Esophagus mucosa (tissue), 1 donor: ENCODE measurements at places on chromosomes 16 and 17. TPM values are rescaled to one million over a fixed set of nuclear protein-coding genes. Genes with fewer than 3 reads are reported as not detected.

DNA sequence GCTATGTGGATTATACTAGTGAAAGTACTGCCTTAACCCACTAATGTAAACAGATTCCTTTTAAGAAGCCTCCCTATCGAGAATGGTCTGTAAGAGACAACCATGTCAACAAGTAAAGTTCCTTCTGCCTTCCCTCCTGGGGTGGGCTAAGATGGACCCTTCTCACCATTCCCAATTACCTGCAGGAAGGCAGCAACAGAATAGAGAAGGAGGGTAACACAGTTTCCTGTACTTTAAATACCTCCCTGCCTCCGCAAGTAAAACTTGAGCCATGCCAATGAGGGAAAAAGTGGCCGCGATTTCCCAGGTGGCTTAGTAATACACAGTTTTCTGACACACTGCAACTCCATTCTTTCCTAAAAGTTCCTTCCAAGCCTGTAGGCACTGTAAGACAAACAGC lies 45.2 kb downstream of the TOX3 start:
- no peak for ATAC-seq

- no peak for ATAC-seq
Observed at GRCh38 chr16:1377406-1378010, 25.8 kb downstream of the GNPTG start.

DNA sequence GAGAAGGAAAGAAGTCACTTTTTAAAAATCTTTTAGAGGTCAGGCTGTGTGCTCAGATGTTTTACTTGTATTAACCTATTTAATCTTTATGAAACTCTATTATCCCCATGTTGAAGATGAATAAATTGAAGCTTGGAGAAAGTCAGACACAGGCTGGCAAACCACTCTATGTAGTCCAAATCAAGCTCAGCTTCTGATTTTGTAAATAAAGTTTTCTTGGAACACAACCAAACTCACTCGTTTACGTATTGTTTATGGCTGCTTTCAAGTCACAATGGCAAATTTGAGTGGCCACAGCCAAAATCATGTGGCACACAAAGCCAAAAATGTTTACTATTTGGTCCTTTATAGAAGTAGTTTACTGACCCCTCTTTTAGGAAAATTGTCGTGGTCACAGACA lies 596.0 kb upstream of the CDH11 start:
- ATAC-seq, result no peak

DNA sequence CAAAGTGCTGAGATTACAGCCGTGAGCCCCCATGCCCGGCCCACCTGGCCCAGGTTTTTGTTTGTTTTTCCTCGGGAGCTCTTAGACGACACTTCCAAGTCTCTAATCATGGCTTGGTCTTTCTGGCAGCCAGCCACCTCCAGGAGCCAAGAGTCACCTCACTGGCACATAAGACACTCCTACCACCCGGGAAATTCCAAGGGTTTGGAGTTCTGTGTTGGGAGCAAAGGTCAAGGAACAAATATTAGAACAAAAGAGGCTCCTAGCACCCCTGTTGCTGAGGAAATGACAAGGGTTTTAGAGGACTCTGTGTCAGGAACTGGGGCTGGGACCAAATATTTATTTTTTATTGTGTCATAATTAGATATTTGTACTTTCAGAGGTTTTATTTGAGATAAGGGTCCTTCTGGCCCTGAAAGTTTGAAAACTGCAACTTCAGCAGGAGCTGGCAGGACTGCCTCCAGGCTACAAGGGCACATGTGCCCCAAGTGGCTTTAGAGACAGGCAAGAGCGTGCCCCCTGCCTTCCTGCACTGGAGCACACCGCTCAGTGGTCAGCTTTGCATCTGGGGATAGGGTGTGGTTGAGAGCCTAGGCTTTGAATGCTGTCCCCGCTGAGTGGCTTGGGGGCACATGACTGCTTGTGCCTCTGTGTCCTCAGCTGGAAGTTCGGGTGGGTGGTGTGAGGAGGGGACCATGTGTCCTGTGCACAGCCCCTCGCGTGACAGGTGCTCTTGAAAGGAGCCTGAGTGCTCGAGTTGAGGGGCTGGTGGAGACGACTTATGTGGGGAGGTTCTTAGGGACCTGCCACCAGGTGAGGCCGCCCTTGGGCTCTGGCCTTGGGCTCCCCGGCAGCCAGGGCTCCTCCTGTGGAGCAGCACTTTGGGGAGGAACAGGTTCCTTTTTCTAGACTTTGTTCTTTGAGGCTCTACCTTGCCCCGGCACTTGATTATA lies 29.7 kb downstream of the MGRN1 start:
- ATAC-seq, result no peak

DNA sequence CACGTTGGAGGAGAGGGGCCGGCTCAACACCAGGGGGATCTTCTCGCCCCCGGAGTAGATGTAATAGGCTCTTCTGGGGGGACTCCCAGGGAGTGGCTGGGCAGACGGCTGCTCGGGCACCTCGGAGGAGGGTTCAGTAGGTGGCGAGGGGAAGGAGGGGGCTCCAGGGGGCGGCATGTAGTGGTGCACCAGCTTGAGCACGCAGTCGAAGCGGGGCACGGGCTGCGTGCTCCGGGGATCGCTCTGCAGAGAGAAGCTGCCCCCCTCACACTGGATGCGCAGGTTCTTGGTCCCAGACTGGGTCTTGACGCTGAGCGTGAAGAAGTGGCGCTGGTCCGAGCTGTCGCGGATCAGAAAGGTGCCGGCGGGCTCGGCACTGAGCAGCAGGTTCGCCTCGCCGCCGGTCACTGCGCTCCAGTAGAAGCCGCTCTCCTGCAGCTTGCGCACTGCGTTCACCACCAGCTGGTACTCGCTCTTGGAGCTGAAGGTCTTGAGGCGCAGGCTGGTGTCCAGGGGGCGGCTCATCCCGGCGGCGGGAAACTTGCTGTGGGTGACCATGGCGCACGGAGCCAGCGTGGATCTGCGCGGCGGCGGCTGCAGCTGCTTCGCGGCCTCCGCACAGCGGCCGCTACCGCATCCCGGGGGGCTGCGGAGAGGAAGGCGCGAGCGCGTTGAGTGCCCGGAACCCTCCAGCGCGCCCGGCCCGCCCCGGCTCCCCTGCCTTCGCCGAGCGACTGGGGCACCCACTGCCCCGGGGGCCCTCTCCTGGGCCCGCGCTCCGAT lies 1.1 kb downstream of the SOCS3 start:
- ATAC-seq, result no peak

DNA sequence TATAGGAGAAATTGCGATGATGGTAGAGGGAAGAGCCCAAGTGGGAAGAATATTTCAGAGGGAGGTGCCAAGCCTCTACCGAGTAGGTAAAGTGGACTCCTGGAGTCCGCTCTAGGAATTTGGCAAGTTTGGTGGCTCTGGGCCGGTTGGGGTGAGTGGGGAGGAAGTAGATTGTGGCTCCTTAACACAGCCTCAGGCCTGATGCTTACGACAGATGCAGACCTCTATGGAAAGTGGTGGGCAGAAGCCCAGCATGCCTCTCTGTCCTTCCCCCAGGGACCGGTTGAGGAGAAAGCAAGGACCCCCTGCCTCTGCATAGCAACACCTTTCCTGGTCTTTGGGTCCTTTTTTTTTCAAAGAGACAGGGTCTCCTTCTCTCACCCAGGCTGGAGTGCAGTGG lies 55.9 kb upstream of the SIAH1 start:
- no peak for ATAC-seq

DNA sequence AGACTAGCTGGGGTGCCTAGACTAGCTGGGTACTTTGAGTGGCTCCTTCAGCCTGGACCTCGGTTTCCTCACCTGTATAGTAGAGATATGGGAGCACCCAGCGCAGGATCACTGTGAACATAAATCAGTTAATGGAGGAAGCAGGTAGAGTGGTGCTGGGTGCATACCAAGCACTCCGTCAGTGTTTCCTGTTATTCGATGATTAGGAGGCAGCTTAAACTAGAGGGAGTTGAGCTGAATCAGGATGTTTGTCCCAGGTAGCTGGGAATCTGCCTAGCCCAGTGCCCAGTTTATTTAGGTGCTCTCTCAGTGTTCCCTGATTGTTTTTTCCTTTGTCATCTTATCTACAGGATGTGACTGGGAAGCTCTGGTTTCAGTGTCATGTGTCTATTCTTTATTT lies 8.4 kb upstream of the TMEM235 start:
- no peak for ATAC-seq

- ATAC-seq, result peak; percentile 1
Observed at GRCh38 chr16:90046971-90047713, 27.9 kb upstream of the DBNDD1 start.

DNA sequence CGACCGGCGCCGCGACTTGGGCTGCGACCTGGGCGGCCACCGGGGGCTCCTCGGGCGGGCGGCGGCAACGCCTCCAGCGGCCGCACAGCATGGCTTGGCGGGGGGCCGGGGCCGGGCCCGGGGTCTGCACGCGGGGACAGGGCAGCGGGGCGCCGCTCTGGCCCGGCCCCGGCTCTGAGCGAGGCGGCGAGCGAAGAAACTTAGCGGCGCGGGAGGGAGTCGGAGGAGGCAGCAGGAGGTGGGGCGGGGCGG lies at the start of gene PLCD3:
Gene PLCD3 (minus strand): TSS at position 196 of the 252 bp plus-strand sequence. CDS start 105 bp downstream, at position 91.
- ATAC-seq, result no peak

- ATAC-seq, result no peak
Observed at GRCh38 chr16:23974223-23974622, 138.4 kb downstream of the PRKCB start.

GRCh38 chr16:66928702-66929388 lies 3.5 kb upstream of the RRAD start:
- ATAC-seq, result peak; percentile 33

GRCh38 chr16:65064131-65064530 lies 57.7 kb downstream of the CDH11 start:
- ATAC-seq, result no peak

DNA sequence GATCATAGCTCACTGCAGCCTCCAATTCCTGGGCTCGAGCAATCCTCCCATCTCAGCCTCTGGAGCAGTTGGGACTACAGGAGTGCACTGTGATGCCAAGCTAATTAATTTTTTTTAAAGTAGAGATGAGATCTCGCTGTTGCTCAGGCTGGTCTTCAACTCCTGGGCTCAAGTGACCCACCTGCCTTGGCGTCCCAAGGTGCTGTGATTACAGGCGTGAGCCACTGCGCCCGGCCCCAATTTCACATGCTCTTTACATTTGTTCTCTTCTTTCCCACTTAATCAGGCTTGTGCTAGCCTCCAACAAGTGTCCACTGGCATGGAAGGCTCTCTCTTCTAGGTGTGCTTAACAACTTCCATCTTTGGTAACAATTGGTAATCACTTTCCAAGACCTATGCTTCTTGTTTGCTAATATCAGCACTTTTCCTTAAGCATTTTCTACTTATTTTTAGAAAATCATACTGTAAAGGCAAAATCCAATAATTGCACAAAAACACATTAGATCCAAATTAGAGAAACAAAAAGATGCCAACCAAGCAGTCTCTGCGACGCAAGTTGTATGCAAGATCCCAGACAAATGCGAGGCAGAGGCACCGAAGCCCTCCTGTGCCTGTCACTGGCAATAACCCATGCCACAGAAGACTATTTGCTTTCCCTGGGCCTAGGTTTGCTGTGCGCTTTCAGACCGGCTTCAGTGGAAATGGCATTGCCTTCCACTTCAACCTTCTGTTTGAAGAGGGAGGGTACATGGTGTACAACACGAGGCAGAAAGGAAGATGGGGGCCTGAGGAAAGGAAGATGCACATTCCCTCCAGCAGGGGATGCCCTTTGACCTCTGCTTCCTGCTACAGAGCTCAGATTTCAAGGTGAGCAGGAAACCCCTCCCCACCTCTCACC lies 52.6 kb downstream of the NOS2 start:
- no peak for ATAC-seq

GRCh38 chr16:31253642-31254045 lies 6.1 kb upstream of the ITGAM start:
- ATAC-seq, result peak; percentile 78

- ATAC-seq, result peak; percentile 9
Observed at GRCh38 chr17:80969030-80969673, 22.5 kb upstream of the CHMP6 start.

GRCh38 chr17:80060644-80061043 lies 24.2 kb downstream of the CCDC40 start:
- no peak for ATAC-seq

- no peak for ATAC-seq
Observed at GRCh38 chr17:2146132-2146871, 91.4 kb downstream of the HIC1 start.

- ATAC-seq, result no peak
Observed at GRCh38 chr17:1785930-1786329, 24.1 kb downstream of the SERPINF1 start.

- no peak for ATAC-seq
Observed at GRCh38 chr16:78281115-78281514, 181.7 kb downstream of the WWOX start.

DNA sequence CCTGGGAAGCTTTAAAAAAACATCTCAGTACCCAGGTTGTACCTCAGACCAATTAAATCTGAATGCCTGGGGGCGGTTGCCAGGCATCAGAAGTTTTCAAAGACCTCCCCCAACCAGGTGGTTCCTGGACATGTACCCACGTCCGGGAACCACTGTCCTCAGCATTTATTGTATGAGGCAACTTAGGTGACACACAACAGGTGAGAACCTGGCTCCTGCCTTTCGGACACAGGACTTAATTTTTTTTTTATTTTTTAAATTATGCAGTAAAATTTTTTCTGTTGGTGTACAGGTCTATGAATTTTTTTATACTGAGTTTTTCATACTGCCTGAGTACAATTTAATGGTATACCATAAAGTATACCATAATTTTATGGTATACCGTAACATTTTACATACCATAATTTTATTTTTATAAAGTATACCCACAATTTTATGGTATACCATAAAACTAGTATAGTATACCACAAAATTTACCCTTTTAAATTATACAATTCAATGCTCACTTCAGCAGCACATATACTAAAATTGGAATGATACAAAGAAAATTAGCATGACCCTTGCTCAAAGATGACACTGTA lies 38.7 kb upstream of the DHX8 start:
- ATAC-seq, result peak; percentile 57

GRCh38 chr17:30334421-30334820 lies 564 bp upstream of the TMIGD1 start:
- ATAC-seq, result no peak

DNA sequence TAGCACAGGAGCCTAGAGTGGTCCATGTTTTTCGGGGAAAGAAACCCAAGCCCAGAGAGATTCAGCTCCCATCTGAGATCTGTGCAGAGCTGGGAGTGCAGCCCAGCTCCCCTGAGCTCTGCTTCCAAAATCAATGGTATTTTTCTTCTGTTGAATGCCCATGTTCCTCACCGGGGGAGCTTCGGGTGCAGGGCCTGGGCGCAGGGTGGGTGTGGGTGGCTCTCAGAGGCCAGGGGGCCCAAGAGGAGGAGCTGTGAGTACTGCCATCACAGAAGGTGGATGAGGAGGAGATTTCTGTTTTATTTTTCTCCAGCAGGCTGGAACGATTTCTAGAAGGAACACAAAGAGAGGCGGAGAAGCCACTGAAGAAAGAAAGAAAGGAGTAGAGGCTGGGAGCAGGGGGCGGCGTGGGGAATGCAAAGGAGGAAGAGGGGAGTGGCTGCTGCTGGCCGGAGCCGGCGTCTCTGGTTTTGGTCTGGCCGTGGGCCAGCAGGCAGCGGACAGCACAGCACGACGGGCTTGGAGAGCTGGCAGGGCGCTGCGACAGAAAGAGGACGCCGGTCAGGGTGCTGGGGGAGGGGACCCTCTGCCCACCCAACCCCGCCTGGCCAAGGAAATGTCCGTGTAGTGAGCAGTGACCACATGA lies 76.2 kb upstream of the KSR1 start:
- no peak for ATAC-seq

ANKS4B gene
- not detected for total RNA-seq

SDK2 gene
- 4.9 TPM for total RNA-seq

TBC1D3C gene
- total RNA-seq, result not detected

SLC9A5 gene
- total RNA-seq, result 0.08 TPM

CHTF18 gene
- 20.2 TPM for total RNA-seq

TM4SF5 gene
- total RNA-seq, result not detected

ST6GALNAC2 gene
- total RNA-seq, result 24.0 TPM

COG7 gene
- 14.8 TPM for total RNA-seq

KCNJ12 gene
- not detected for total RNA-seq

GPR142 gene
- not detected for total RNA-seq
